ENCODE measurements at places on chromosomes 7 and 10. TPM values are rescaled to one million over a fixed set of nuclear protein-coding genes. Genes with fewer than 3 reads are reported as not detected.

Gene CAV2
- polyA plus RNA-seq: not detected

Gene ACSM6
- polyA plus RNA-seq: not detected

Gene FOXI2
- not detected for polyA plus RNA-seq

Gene FAM131B
- not detected for polyA plus RNA-seq

Gene UNCX
- not detected for polyA plus RNA-seq

Gene UBE2D4
- polyA plus RNA-seq: 5.8 TPM

Gene GNAT3
- not detected for polyA plus RNA-seq

Gene MRLN
- not detected for polyA plus RNA-seq

DNA sequence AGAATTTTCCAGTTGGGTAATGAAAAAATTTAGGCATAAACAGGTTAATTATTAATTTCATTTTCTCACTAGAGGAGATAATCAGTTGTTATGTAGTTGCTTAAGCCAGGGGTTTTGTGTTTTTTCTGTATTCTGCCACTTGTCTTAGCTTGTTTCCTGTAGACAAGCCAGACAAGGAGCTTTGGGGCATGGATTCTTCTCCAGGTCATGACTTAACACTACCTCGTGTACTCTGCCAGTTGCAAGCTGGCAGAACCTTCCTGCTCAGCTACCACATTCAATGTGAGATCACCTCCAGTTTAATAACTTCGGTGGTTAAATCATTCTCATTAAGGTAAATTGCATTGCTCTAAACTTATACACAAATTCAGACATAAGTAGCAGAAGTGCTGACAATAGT, 1.8 kb downstream of the CCM2 start:
- peak overlapping the region; percentile 67 for H3K27ac ChIP-seq
- H3K4me3 ChIP-seq: no peak overlapping the region
- no peaks in the 10 kb centered on the region for H3K27me3 ChIP-seq
- DNase-seq: no peak

- DNase-seq: no peak
- no peak overlapping the region for H3K4me3 ChIP-seq
- H3K36me3 ChIP-seq: no peaks in the 10 kb centered on the region
- no peak overlapping the region for H3K27ac ChIP-seq
- H3K27me3 ChIP-seq: no peaks in the 10 kb centered on the region
Observed at GRCh38 chr7:1298051-1298930, 65.6 kb downstream of the UNCX start.

- no peaks in the 10 kb centered on the region for H3K27me3 ChIP-seq
- peak within 1 kb of the TSS; percentile 70 for H3K4me3 ChIP-seq
- H3K27ac ChIP-seq: peak within 1 kb of the TSS; percentile 79
- no peaks in the 10 kb centered on the region for H3K36me3 ChIP-seq
- H3K4me1 ChIP-seq: peaks cover 49% of the 10 kb centered on the region
Observed at GRCh38 chr7:140672382-140673062, at the start of gene ADCK2. Gene ADCK2 (plus strand): TSS chr7:140672945. CDS start chr7:140673331, 386 bp downstream.

- H3K4me1 ChIP-seq: no peaks in the 10 kb centered on the region
- DNase-seq: no peak
- no peak overlapping the region for H3K4me3 ChIP-seq
- no peaks in the 10 kb centered on the region for H3K36me3 ChIP-seq
- H3K27ac ChIP-seq: no peak overlapping the region
Observed at GRCh38 chr10:47176206-47176902, 123.6 kb upstream of the GDF10 start.

- no peak overlapping the region for H3K4me3 ChIP-seq
- no peaks in the 10 kb centered on the region for H3K36me3 ChIP-seq
- no peaks in the 10 kb centered on the region for H3K27me3 ChIP-seq
- peaks cover 7% of the 10 kb centered on the region for H3K4me1 ChIP-seq
- H3K27ac ChIP-seq: no peak overlapping the region
- DNase-seq: no peak
Observed at GRCh38 chr7:90625562-90625961, 29.4 kb downstream of the CDK14 start.

GRCh38 chr7:13989949-13990305, 461 bp upstream of the ETV1 start:
- peaks cover 26% of the 10 kb centered on the region for H3K4me1 ChIP-seq
- H3K36me3 ChIP-seq: no peaks in the 10 kb centered on the region
- peaks cover 29% of the 10 kb centered on the region for H3K27me3 ChIP-seq
- no peak overlapping the region for H3K27ac ChIP-seq

GRCh38 chr7:148698397-148699023, at the start of gene CUL1:
Gene CUL1 (plus strand): TSS chr7:148698903. CDS start chr7:148730123, 31,220 bp downstream.
- peak within 1 kb of the TSS; percentile 69 for H3K27ac ChIP-seq
- H3K4me3 ChIP-seq: peak within 1 kb of the TSS; percentile 93
- peaks cover 30% of the 10 kb centered on the region for H3K4me1 ChIP-seq

GRCh38 chr10:133277993-133278576, 1.4 kb upstream of the ADAM8 start:
- H3K27me3 ChIP-seq: no peaks in the 10 kb centered on the region
- DNase-seq: no peak
- peak overlapping the region; percentile 97 for H3K27ac ChIP-seq
- H3K36me3 ChIP-seq: no peaks in the 10 kb centered on the region
- peaks cover 45% of the 10 kb centered on the region for H3K4me1 ChIP-seq
- H3K4me3 ChIP-seq: no peak overlapping the region

GRCh38 chr10:75938380-75939122, 507.1 kb downstream of the LRMDA start:
- no peaks in the 10 kb centered on the region for H3K4me1 ChIP-seq
- H3K27ac ChIP-seq: no peak overlapping the region
- no peaks in the 10 kb centered on the region for H3K36me3 ChIP-seq
- DNase-seq: no peak

DNA sequence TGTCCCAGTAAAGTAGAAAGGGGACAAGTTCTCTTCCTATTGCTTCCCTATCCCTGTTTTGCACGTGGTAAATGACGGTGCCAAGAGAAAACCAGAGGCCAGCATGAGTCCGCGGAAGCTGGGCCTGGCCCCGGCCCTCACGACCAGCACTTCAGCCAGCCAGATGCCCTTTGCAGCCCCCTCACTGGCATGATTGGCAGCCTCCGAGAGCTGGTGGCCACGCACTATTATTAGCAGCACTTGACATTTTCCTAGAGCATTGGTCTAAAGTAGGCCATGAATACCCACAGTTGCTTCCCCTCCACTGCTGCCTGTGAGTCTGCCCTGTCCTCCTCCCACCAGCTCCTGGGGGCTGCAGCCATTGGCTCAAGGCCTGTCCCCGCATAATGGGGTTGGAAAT, 369.1 kb downstream of the PLXNA4 start:
- H3K4me1 ChIP-seq: no peaks in the 10 kb centered on the region
- H3K36me3 ChIP-seq: no peaks in the 10 kb centered on the region
- no peak overlapping the region for H3K4me3 ChIP-seq
- no peak overlapping the region for H3K27ac ChIP-seq
- DNase-seq: no peak
- no peaks in the 10 kb centered on the region for H3K27me3 ChIP-seq

DNA sequence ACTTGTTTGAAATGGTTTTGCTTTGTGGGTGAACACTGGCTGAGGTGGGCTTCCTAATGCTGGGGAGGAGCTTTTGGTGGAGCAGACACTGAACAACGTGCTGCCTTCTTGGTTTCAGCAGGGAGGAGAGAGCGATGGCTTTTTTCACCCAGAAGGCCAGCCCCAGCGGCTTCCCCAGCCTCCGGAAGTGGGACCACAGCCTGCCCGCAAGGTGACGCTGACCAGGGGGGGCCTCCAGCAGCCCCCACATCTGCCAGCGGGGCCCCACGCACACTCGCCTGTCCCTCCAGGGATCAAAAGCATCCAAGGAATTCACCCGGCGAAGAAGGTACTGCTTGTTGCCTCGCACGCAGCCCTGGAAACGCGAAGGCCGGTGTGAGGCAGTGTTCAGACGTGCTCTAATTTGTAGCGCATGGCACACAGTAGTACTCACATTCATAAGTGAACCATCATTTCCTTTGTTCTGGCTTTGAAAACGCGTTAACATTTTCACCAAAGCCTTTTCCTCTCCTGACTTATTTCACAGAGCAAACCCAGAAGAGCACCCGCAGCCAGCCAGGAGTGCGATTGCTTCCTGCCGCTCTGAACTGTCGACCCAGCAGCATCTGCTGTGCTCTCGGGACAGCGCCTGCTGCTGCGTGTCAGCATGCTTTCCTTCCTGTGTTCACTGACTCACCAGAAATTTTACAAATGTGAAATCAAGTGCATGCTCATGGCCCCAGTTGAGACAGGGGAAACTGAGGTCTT, 48.4 kb downstream of the SHH start:
- peak overlapping the region; percentile 60 for H3K27ac ChIP-seq
- DNase-seq: peak; percentile 47
- peaks cover 55% of the 10 kb centered on the region for H3K36me3 ChIP-seq
- H3K4me3 ChIP-seq: no peak overlapping the region

- peaks cover 6% of the 10 kb centered on the region for H3K4me1 ChIP-seq
- H3K4me3 ChIP-seq: no peak overlapping the region
- peak; percentile 63 for DNase-seq
- H3K27ac ChIP-seq: peak overlapping the region; percentile 57
- peaks cover 3% of the 10 kb centered on the region for H3K27me3 ChIP-seq
Observed at GRCh38 chr10:23015021-23015707, 80.2 kb upstream of the MSRB2 start.

- H3K27me3 ChIP-seq: no peaks in the 10 kb centered on the region
- no peak overlapping the region for H3K4me3 ChIP-seq
- H3K36me3 ChIP-seq: no peaks in the 10 kb centered on the region
- no peaks in the 10 kb centered on the region for H3K4me1 ChIP-seq
- DNase-seq: no peak
Observed at GRCh38 chr7:141838581-141838980, 2.7 kb downstream of the PRSS37 start.

- no peak overlapping the region for H3K4me3 ChIP-seq
- DNase-seq: no peak
- no peaks in the 10 kb centered on the region for H3K4me1 ChIP-seq
- no peak overlapping the region for H3K27ac ChIP-seq
Observed at GRCh38 chr10:9024210-9024609, 969.7 kb downstream of the GATA3 start.

GRCh38 chr7:38481401-38481800, 149.8 kb downstream of the AMPH start:
- H3K27me3 ChIP-seq: peaks cover 11% of the 10 kb centered on the region
- no peak overlapping the region for H3K27ac ChIP-seq
- no peaks in the 10 kb centered on the region for H3K4me1 ChIP-seq
- no peak overlapping the region for H3K4me3 ChIP-seq

DNA sequence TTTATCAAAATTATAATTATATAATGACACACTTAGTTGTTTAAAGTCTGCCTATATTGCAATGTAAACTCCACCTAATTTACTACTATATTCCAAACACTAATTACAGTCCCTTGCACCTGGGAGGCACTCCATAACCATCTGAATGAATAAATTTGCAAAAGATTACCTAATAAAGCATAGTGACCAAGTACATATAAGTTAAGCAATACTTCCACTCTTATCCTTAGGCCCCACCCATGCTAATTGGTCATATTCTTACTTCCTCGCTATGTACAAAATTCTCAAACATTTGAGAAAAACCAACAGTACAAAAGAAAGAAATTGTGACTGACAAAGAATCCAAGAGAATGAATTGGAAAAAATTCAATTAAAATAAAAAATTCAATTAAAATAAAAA, 65.3 kb downstream of the ZFAND4 start:
- no peak overlapping the region for H3K27ac ChIP-seq
- H3K27me3 ChIP-seq: no peaks in the 10 kb centered on the region
- H3K4me1 ChIP-seq: no peaks in the 10 kb centered on the region

DNA sequence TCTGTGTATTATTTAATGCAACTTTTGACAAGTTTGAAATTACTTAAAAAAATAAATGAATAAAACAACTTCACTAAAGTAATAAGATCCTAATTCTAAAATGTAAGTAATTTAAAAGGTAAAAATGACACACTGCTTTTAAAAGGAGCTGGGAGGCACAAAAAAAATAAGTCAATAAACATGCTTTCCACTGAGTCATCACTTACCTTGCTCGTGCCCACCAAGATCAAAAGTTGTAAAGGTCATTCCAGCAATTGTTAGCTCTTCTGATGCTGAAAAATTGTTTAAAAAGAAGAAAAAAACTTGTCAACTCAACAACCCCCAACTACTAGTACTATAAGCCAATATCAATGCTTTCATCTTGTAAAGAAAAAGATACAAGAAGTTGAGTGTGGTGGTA, 9.5 kb downstream of the SAR1A start:
- peaks cover 16% of the 10 kb centered on the region for H3K4me1 ChIP-seq
- no peak overlapping the region for H3K27ac ChIP-seq
- H3K4me3 ChIP-seq: no peak overlapping the region
- H3K36me3 ChIP-seq: peaks cover 58% of the 10 kb centered on the region
- DNase-seq: no peak

GRCh38 chr10:88958721-88959120, 6.1 kb upstream of the ACTA2 start:
- no peaks in the 10 kb centered on the region for H3K36me3 ChIP-seq
- no peak overlapping the region for H3K4me3 ChIP-seq
- H3K4me1 ChIP-seq: no peaks in the 10 kb centered on the region
- H3K27me3 ChIP-seq: no peaks in the 10 kb centered on the region
- H3K27ac ChIP-seq: no peak overlapping the region
- DNase-seq: no peak

- no peak overlapping the region for H3K27ac ChIP-seq
- no peaks in the 10 kb centered on the region for H3K4me1 ChIP-seq
- no peaks in the 10 kb centered on the region for H3K36me3 ChIP-seq
- H3K4me3 ChIP-seq: no peak overlapping the region
Observed at GRCh38 chr10:14153570-14154055, 177.1 kb downstream of the FRMD4A start.

GRCh38 chr10:130022511-130023299, 58.6 kb upstream of the EBF3 start:
- DNase-seq: no peak
- no peak overlapping the region for H3K4me3 ChIP-seq
- H3K27me3 ChIP-seq: no peaks in the 10 kb centered on the region
- no peak overlapping the region for H3K27ac ChIP-seq

DNA sequence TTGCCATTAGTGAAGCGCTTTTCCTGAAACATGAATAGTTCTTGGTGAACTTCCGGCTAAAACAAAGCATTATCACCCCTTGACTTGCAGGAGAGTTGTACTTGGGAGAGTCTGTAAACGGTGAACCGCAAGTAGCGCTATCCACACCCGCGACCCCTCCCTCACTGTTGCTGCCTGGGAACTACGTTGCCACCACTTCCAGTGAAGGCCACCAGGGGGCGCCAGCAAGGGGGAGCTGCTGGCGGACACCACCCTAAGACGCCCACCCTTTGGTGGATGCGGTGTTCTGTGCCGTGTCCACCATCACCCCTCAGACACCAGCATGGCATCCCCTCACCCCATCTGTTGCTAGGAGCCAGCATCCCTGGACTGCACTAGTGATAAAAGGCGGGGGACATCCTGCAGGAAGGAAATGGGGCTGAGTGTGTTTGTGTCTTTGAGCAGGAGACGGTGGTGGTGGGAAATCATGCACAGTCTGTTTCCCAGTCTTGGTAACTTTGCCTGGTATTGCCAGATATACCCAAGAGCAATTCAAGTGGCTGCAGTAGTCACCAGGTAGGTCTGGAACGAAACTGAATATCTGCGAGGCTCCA, 298.2 kb downstream of the FRMD4A start:
- peaks cover 24% of the 10 kb centered on the region for H3K27me3 ChIP-seq
- H3K36me3 ChIP-seq: no peaks in the 10 kb centered on the region
- peak; percentile 50 for DNase-seq
- no peak overlapping the region for H3K27ac ChIP-seq
- peaks cover 7% of the 10 kb centered on the region for H3K4me1 ChIP-seq

DNA sequence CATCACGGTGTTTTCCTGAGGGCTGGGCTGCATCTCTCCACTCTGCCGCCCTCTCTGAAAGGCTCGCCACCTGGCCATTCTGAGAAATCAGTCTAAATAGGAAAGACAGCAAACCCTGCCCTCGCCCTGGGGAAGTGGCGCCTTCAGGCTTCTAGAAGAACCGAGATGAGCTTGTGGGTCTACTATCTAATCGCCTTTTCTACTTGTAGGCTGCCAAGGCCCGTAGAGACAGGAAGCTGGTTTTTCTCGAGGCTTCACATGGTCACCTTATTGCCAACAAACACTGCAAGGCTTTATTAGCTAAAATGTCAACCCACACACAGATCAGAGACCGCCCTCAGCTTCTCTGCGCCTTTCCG, 21.4 kb downstream of the LAT2 start:
- H3K27ac ChIP-seq: peak overlapping the region; percentile 83

Measured in B cell (primary cell).